ENCODE measurements at places on chromosomes 16 and 17. TPM values are rescaled to one million over a fixed set of nuclear protein-coding genes. Genes with fewer than 3 reads are reported as not detected.

Gene ARHGAP44
- polyA plus RNA-seq = 2.8 TPM

Gene CAVIN1
- 79.8 TPM for polyA plus RNA-seq

Gene BAIAP3
- 129 TPM for polyA plus RNA-seq

Gene CCL22
- 0.03 TPM for polyA plus RNA-seq

Gene C1QL1
- polyA plus RNA-seq = 3.3 TPM

Gene MEIOB
- polyA plus RNA-seq = not detected

Gene KRT31
- polyA plus RNA-seq = not detected

Gene MPP3
- polyA plus RNA-seq = 7.6 TPM

Gene TNRC6C
- 10.9 TPM for polyA plus RNA-seq

Gene KRTAP2-1
- polyA plus RNA-seq = not detected

Gene KRT28
- not detected for polyA plus RNA-seq

Gene DNAAF1
- 10.4 TPM for polyA plus RNA-seq

Gene C16orf95
- 2.5 TPM for polyA plus RNA-seq

Gene MT1H
- not detected for polyA plus RNA-seq

Gene CHST6
- polyA plus RNA-seq = 3.1 TPM

Gene GALR2
- not detected for polyA plus RNA-seq

Gene TAT
- polyA plus RNA-seq = 0.08 TPM

Gene PRAC2
- not detected for polyA plus RNA-seq

Gene NPIPA7
- 160 TPM for polyA plus RNA-seq

Gene NUPR1
- 123 TPM for polyA plus RNA-seq

Gene GPR179
- 0.32 TPM for polyA plus RNA-seq

Gene NOG
- polyA plus RNA-seq = 0.16 TPM

Gene CDH8
- 0.03 TPM for polyA plus RNA-seq

Gene PRR35
- polyA plus RNA-seq = not detected

Gene IGFALS
- polyA plus RNA-seq = not detected

Gene TMEM97
- 779 TPM for polyA plus RNA-seq

Gene HS3ST3A1
- 0.09 TPM for polyA plus RNA-seq

Gene NPIPB12
- 272 TPM for polyA plus RNA-seq

Gene KRTAP4-5
- not detected for polyA plus RNA-seq

Gene SEZ6L2
- polyA plus RNA-seq = 14.5 TPM

Gene MYH1
- polyA plus RNA-seq = 0.07 TPM

Gene HOXB6
- polyA plus RNA-seq = 23.1 TPM

Gene EVPL
- polyA plus RNA-seq = 0.61 TPM

Gene DNAI2
- not detected for polyA plus RNA-seq

Gene KRTAP9-4
- not detected for polyA plus RNA-seq

Gene FAM20A
- 12.0 TPM for polyA plus RNA-seq

Gene CCL16
- 0.16 TPM for polyA plus RNA-seq

Gene PKMYT1
- polyA plus RNA-seq = 2.0 TPM

Gene LYZL6
- not detected for polyA plus RNA-seq

Gene GJD3
- not detected for polyA plus RNA-seq

Gene SYNGR2
- polyA plus RNA-seq = 38.9 TPM

Gene OTOP3
- not detected for polyA plus RNA-seq

Gene MMP2
- polyA plus RNA-seq = 69.2 TPM

Gene QPRT
- 111 TPM for polyA plus RNA-seq

Gene G6PC1
- polyA plus RNA-seq = not detected

Gene TERB1
- polyA plus RNA-seq = not detected

Gene TPSG1
- not detected for polyA plus RNA-seq

Gene RAB11FIP4
- polyA plus RNA-seq = 0.92 TPM

Gene DPEP3
- 0.32 TPM for polyA plus RNA-seq

Gene COPRS
- 41.8 TPM for polyA plus RNA-seq

Gene CDK5R1
- 1.8 TPM for polyA plus RNA-seq

Gene XAF1
- polyA plus RNA-seq = 22.3 TPM

Gene ABCC12
- not detected for polyA plus RNA-seq

Gene CEMP1
- polyA plus RNA-seq = not detected

Gene PRKCB
- 1.7 TPM for polyA plus RNA-seq

Gene SLC13A2
- 0.03 TPM for polyA plus RNA-seq

Gene CCL18
- polyA plus RNA-seq = not detected

Gene PROCA1
- 3.8 TPM for polyA plus RNA-seq

Gene RPL13
- 4,547 TPM for polyA plus RNA-seq

Gene CACNG5
- polyA plus RNA-seq = not detected
